ENCODE measurements at places on chromosomes 12 and 14.

DNA sequence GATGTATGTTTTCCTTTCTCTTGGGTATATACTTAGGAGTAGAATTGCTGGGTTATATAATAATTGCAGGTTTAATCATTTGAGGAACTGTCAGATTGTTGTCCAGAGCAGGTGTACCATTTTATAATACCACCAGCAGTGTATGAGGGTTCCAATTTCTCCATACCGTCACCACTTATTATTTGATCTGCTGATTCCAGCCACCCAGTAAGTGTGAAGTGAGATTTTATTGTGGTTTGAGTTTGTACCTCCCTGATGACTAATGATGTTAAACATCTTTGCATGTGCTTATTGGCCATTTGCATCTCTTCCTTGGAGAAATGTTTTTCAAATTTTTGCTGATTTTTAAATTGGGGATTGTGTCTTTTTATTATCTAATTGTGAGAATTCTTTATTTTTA is 15.1 kb downstream of the NCKAP5L start:
- no peak for DNase-seq

DNA sequence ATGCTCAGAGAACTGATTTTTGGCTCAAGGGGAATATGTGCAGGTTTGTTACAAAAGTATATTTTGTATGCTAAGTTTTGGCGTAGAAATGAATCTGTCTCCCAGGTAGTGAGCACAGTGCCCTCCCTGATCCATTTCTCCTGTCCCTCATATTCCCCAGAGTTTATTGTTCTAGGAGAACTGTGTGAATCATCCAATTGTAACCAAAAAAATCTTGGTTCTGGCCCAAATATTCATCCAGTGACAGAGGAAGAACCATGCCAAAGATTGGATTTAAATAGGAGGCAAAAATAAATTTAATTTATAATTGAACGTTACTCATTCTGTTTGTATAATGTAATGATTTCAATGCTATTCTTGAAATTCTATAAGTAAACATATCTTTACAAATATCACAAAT is 4.8 kb downstream of the CATSPERB start:
- DNase-seq = no peak

- no peak for DNase-seq
Observed at GRCh38 chr12:48980953-48981756, 3.0 kb downstream of the WNT1 start.

GRCh38 chr12:104734541-104735095 is 223.5 kb downstream of the SLC41A2 start:
- no peak for DNase-seq

DNA sequence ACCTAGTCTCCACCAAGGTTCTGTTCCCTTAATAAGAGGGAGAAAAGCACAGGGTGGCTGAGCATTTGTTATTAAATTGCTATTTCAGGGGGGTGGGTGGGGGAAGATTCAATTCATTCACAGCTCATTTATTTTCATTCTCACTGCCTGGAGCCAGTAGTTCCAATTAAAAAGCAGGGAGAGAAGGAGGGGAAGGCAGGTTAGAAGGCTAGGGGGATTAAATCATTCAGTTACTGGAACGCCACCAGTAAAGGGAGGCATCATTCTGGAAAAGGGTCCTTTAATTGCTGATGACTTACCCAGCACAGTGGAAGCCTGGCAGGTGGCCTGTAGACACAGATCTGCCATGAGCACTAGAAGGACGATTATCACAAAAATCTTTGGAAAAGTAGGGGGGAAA is 47.4 kb downstream of the NIN start:
- no peak for DNase-seq

- DNase-seq = no peak
Observed at GRCh38 chr12:106192659-106193393, 54.1 kb upstream of the NUAK1 start.

GRCh38 chr14:80554139-80554538 is 342.8 kb upstream of the DIO2 start:
- DNase-seq = no peak

- no peak for DNase-seq
Observed at GRCh38 chr14:94598816-94599655, 13.2 kb upstream of the SERPINA3 start.

GRCh38 chr14:93688239-93688666 is 100.0 kb downstream of the PRIMA1 start:
- no peak for DNase-seq

GRCh38 chr14:63949696-63950095 is 96.9 kb downstream of the SYNE2 start:
- no peak for DNase-seq

DNA sequence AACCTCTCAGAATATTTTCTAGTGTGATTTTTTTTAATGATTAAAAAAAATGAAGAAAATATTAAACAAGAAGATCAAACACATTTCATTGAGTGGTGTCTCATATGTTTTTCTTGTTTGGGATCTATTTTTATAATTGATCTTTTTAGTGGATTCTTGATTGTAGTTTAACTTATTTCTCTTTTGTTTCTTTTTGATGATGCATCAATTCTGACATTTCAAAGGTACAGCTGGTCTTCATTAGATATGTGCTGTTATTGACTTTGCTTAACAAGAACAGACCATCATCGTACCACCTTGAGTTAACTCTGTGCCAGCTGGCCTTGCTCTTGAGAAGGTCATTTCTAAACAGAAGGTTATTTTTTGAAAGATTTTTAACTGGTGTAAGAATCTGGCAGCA is 45.8 kb upstream of the FGD4 start:
- DNase-seq = no peak

- DNase-seq = no peak
Observed at GRCh38 chr14:41016213-41016612, 590.5 kb upstream of the LRFN5 start.

DNA sequence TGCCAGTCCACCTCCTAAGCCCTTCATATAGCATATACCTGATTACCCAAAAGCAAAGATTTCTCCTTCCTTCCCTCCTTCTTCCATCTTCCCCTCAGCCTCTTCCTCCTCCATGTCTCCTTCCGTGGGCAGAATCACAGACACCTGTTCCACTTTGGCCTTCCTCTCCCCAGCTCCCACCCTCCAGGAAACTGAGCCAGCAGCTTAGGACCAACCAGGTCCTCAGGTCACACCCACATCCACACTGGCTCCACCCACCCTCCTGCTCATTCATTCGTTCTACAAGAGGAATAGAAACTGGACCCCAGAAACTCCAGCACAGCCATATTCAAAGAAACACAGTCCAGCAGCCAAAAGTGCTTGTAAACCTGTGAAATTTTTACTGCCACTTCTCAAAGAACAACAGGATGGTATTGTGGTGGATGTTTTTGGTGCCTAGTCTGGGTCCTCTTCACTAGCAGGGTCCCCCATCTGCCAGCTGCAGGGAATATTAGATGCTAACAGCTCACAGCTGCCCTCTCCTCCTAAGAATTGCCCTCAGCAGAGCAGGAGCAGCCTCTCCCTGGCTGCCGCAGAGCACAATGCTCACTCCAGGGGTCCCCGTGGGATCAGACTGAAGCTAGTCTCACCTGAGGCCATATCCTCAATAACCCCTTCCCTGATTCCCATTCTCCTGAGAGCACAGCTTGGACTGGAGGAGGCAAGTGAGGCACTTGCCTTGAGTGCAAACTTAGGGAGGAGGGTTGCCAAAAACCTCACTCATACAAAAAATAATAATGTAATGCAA is 18.4 kb downstream of the CMKLR1 start:
- DNase-seq = no peak

Measured in endothelial cell (in vitro differentiated cells).